BJ (cell line): ENCODE measurements at places on chromosomes 2 and 18. TPM values are rescaled to one million over a fixed set of nuclear protein-coding genes. Genes with fewer than 3 reads are reported as not detected.

DNA sequence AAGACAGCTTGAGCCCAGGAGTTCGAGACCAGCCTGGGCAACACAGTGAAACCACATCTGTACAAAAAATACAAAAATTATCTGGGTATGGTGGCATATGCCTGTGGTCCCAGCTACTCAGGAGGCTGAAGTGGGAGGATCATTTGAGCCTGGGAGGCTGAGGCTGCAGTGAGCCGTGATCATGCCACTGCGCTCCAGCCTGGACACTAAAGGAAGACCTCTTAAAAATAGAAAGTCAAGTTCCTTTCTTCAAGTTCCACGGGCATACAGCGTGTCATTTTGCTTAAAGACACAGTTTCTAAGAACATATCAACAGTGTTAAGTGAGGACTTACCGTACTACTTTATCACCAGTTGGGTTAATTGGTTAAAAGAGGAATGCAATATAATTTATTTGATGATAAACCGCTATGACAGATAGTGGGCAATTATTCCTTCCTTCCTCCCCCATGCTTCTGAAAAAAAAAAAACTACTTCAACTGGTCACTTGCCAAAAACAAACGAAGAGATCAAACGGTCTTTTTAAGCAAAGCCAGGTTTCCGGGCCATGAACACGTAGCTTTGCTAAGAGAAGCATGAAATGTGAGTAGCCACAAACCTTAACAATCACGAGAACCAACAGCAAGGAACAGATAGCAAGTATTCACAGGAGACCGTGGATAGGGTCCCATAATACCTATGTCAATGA, 21.4 kb downstream of the AP1S3 start:
- no peak for DNase-seq

GRCh38 chr18:49082714-49083688, 132.2 kb upstream of the SMAD7 start:
- no peak for DNase-seq

Gene WNT10A
- not detected in 2 replicates for polyA plus RNA-seq

Gene LBX2
- polyA plus RNA-seq, result 0.37 and 0.61 TPM in 2 replicates

DNA sequence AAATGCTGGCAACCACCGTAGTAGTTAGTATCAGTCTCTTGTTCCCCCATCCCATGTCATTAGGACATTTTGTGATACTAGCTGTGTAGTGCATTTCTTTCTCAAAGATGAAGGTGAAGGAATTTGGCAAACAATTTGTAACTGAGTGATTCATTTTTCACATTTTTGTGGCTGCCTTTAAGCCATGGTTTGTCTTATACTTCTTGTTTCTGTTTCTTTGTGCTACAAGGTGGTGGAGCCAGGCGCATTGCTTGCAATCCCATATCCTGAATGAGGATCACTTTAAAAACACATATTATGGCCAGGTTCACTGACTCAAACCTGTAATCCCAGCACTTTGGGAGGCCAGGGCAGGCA, 40.6 kb downstream of the GPD2 start:
- DNase-seq, result peak; percentile 35

DNA sequence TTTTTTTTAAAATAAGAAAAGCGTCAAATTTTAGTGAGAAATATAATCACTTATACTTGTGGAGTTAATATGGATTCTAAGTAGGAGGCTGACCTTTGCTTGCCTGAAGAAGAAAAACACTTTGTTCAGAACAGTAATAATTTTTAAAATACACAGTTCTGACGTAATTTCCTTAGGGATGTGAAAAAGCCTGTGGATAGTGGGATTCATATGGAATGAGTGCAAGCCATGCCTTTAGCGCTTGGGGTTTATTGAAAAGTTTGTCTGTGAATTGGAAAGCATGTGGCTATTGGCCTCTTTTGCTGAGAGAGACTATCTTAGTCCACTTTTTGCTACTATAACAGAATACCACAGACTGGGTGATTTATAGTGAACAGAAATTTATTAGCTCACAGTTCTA, 151.3 kb downstream of the CCDC85A start:
- DNase-seq, result no peak

- no peak for DNase-seq
Observed at GRCh38 chr2:200051611-200051945, 96.2 kb downstream of the MAIP1 start.

DNA sequence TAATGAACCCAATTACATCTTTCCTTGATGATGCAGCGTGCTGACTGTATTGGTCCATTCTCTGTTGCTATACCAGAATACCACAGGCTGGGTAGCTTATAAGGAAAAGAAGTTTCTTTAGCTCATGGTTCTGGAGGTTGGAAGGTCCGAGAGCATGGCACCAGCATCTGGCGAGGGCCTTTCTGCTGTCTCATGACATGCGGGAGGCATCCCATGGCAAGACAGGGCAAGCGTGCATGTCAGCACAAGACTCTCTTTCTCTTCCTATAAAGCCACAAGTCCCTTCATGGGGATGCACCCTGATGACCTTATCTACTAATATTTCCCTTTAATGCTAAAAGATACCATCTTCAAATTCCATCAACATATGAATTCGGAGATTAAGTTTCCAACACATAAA, 122.8 kb upstream of the FHL2 start:
- no peak for DNase-seq

- no peak for DNase-seq
Observed at GRCh38 chr2:54176577-54176976, 61.2 kb downstream of the ACYP2 start.

DNA sequence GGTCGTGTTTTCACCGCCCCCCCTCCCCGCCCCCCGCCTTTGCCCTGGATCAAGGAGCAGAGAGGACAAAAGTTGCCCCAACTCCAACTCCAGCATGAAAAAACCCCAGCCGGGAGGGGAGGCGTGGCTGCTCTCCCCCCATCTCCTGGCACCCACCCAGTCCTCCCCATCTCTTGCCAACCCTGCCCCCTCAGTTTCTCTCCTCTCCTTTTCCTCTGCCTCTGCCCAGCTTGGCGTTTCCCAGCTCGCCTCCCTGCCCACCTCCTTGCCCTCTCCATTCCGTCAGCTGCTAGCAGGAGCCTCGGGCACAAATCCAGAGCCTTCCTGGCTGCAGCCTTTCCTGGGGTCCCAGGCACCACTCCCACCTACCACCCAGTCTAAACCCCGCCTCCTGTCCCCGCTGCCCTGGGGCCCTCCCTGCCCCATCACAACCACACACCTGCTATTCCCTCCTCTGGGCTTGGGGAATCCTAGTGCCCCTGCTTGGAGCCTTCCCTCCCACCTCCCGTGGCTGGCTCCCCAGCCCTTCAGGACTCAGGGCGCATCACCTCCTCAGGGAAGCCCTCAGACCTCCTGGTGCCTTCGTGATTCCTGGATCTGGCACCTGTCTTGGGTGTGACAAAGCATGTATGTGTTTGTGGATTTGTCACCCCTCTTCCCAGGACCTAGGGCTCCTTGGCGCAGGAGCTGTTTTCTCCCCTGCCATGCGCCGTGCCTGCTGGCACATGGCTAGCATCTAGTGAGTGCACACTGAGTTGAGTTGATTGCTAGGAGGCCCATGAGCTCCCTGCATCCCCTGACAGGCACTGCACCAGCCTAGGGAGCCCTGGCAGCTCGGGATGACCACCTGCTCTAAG, 209.1 kb downstream of the TFCP2L1 start:
- DNase-seq, result no peak

DNA sequence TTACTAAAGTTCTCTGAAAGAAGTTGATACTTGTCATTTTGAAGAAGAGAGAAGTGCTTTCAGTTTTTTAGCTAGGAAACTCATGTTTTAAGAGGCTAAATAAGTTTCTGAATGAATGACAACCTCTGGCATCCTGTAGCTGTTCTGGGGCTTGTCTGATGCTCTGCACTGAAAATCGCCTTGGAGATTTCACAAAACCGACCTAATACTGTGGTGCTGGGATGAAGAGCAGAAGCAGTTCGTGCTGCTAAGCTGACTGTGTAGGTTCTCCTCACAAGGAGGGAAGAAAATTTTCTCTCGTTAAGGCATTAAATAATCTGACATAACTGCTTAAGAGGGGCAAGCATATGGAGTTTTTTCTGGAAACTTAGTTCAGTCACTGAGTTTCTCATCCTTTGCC, 193.2 kb downstream of the LTBP1 start:
- no peak for DNase-seq

DNA sequence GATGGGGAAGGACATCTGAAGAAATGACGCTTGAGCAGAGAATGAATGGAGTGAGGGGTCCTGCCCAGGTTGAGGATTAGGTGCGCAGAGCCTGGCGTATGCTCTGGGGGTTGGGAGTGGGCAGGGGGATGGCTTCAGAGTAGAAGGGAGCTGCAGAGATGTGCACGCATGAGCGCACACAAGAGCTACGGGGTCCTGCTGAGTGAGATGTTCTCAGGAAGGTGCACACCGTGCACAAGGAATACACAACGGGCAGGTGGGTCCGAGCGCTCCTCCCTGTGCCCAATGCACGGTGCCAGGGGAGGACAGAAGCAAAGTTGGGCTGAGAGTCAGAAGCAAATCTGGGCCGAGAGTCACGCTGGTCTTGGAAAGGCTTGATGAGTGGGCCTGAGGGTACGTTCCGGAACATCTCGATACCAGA, 25.5 kb downstream of the TWIST2 start:
- no peak for DNase-seq

GRCh38 chr18:59873641-59874040, 26.2 kb upstream of the PMAIP1 start:
- no peak for DNase-seq

Gene FBLN7
- 1.6 and 3.7 TPM in 2 replicates for polyA plus RNA-seq

Gene MERTK
- 0.07 and 0.11 TPM in 2 replicates for polyA plus RNA-seq
